ENCODE measurements at places on chromosomes 12 and 14.

GRCh38 chr14:100857233-100857922 is 31.5 kb downstream of the MEG3 start:
- no peak for DNase-seq

GRCh38 chr12:59911516-59911915 is 315.7 kb downstream of the SLC16A7 start:
- DNase-seq, result no peak

DNA sequence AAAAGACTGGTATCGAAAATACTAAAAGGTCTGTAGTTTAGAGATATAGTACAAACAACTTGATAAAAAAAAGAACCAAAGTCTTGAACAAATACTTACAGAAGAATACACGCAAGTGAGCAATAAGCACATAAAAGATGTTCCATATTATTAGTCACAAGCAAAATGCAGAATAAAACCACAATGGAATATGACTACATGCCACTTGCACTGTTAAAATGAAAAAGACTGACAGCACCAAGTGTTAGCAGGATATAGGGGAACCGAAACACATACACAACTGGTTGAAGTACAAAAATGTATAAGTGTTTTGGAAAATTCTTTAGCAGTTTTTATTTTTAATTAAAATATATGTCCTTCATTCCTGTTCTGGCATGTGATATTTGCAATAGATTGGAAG is 3.6 kb downstream of the CLEC2A start:
- no peak for DNase-seq

- no peak for DNase-seq
Measured at GRCh38 chr14:86124328-86124727, 594.4 kb downstream of the FLRT2 start.

- no peak for DNase-seq
Measured at GRCh38 chr12:77992760-77993159, 162.1 kb downstream of the NAV3 start.

- no peak for DNase-seq
Measured at GRCh38 chr12:94969424-94969823, 34.1 kb downstream of the NDUFA12 start.
